ENCODE measurements at places on chromosomes 16 and 17.

- no peak for DNase-seq
Observed at GRCh38 chr17:70158180-70158579, 11.2 kb upstream of the KCNJ2 start.

GRCh38 chr17:9941305-9941704, 36.2 kb upstream of the RCVRN start:
- no peak for DNase-seq

DNA sequence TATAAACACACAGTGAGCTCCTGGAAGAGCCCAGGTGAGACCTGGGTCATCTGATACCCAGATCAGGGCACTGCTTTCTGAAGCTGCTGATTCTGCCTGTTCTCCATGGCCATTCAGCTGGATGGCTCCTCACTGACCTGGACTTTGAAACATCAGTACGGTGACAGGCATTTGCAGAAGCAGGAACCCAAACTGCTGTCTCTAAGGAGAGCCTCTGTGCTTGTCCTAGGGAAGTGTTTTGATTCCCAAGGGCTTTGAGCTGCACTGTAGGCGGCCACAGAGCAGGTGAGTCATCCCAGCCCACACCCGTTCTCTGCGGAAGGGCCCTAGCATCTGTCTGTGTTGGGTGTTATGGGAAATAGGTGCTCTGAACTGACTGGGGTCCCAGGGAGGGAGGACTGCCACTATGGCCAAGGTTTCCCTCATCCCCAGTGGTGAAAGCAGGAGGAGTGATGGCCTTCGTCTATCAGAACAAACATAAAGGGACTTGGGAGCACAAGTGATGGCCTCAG, 60.7 kb upstream of the ADCY9 start:
- no peak for DNase-seq

DNA sequence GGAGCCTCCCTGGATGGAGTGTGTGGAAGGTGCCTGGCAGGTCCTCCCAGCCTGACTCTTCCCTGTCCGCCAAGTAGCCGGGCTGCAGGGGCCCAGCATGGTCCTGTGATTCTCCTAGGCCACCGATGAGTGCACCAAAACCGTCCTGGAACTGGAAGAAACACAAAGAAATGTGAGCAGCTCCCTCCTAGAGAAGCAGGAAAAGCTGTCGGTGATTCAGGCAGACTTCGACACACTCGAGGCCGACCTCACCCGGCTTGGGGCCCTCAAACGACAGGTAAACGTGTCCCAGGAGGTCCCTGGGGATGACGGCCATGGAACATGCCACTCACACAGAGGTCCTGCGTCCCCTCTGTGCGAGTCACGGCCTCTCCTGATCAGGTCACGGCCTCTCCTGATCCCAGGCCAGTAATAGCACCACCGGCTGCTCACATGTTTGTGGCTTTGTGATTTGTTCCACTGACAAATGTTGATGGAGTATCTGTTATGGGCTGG, 4.2 kb upstream of the GAA start:
- no peak for DNase-seq

- DNase-seq: no peak
Observed at GRCh38 chr17:62796291-62796690, 11.8 kb downstream of the MARCHF10 start.

- no peak for DNase-seq
Observed at GRCh38 chr17:41868568-41868967, 3.3 kb upstream of the KLHL11 start.

DNA sequence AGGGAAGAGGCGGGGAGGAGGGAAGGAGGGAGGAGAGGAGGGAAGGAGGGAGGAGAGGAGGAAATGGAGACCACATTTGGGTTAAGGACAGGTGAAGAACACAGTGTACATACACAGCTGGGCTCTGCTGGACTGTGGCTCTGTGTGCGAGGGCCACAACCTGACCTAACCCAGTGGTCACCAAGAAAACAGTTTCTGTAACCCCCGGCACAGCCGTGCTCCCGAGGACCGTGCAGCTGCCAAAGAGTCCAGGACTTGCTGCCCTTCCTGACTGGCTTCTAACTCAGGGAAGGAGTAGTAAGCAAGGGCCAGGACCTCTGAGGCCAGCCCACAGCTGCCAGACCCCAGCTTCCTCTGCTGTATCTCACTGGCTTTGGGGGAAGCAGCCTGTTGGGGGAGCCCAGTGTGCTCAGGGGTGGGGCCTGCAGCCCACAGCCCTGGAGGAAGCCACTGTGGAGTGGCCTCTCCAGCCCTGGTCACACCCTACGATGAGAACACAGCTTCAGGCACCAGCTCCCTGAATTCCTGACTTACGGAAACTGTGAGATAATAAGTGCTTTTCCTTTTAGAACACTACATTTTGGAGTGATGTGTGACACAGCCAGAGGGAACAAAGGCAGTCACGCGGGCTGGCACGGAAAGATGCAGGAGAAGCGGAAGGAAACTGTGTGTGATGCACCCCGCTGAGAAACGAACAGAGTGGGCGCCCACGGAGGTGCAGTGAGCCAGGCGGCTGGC, 32.3 kb downstream of the SLC7A5 start:
- DNase-seq: no peak

GRCh38 chr17:539766-540165, 174.9 kb downstream of the VPS53 start:
- no peak for DNase-seq

DNA sequence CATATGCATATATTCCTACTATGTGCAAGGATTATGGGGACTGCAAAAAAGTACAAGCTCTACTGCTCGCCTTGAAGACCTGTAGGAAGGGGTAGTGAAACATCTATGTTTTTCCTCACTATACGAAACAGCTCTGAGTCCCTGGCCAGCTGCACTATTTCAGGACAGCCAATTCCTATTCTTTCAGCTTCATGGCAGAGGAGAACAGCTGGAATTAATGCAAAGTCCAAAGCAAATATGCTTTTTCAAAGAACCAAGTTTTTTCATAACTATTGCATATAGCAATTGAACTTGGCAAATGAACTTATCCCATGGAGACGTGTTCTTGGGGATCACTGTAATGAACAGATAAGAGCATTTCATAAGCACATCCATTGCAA, 122.3 kb downstream of the SPACA3 start:
- DNase-seq: no peak

GRCh38 chr17:79039171-79039570, 15.2 kb downstream of the C1QTNF1 start:
- no peak for DNase-seq

- no peak for DNase-seq
Observed at GRCh38 chr17:11901931-11902330, 95.3 kb downstream of the ZNF18 start.

DNA sequence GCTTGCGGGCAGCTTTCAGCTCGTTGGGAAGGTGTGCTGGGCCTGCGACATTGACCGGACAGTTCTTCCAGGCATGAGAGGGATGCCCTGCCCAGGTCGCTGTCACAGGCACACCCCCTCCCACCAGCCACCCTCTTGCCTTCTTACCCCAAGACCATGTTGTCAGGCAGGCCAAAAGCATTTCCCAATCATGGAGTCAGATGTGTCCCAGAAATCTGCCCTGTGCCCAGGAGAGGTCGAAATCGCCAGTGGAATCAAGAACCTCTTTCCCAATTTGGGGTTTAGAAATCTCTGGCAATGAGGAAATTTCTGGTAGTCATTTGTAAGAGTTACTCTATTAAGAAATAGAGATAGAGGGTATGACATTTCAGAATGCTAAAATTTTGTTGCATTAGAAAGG, 177.1 kb downstream of the RAB11FIP4 start:
- DNase-seq: no peak

GRCh38 chr16:28876973-28877654, 1.2 kb upstream of the ATP2A1 start:
- no peak for DNase-seq

DNA sequence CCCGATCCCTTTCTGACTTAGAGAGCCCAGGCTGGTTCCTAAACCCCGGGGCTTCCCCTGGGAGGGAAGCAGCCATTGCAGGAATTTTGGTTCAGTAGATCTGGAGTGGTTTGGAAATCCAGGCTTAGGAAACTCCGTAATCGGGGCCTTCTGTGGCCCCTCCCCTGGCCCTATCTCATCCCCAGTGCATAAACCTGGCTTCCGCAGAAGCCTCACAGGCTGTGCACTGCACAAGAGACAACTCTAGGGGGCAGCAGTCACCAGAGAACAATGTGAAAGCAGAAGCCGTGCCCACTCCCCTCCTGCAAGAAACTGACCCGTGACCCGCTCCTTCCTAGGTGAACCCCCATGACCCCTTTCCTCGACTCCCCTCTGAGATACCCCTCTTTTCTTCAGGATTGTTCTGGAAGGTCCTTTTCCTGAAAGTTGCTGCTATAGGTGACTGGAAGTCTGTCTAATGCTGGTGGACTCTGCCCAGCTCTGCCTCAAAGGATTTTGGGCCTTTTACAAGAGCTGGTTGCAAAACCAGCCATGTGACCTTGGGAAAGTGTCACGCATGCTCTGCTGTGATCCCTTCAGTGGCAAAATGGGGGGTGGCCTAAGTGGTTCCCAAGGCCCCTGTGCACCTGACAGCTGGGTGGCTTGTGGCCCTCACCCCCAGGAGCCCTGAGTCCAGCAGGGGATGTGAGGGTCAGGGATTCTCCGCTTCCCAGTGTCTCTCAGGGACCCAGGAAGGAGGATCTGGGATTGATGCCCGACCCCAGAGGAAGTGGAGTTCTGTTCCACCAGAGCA, 14.4 kb downstream of the GUCY2D start:
- DNase-seq: no peak

DNA sequence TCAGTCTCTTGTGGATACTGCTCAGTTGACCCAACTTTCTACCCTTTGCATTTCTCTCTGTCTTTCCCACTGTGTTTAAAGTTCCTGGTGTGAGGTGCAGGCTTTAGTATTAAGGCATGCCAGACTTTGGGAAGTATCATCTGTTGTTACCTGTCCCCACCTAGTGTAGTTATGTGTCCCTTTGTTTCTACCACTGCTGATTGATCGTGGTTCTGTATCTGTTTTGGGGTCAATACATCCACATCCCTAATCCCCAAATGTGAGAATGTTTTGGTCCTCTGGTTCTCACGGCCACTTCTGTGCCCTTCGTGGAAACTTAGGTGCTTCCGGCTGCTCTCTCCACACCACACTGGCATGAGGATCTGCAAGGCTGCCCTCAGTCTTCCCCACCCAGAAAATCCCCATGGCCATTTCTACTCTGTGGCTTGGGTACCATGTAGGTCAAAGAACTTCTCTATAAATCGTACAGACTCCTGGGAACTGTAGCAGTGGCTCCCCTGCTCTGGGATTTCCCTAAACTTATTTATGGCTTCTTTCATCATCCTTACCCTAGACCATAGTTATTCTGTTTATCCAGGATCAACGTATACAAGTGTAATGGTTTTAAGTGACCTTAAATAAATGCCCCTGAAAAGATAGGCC, 443.2 kb downstream of the XYLT1 start:
- DNase-seq: no peak

GRCh38 chr16:50644245-50644644, 36.9 kb downstream of the SNX20 start:
- DNase-seq: no peak

- no peak for DNase-seq
Observed at GRCh38 chr17:44203731-44204440, 4.2 kb upstream of the ATXN7L3 start.

GRCh38 chr16:20904507-20905081, 4.0 kb downstream of the LYRM1 start:
- no peak for DNase-seq

DNA sequence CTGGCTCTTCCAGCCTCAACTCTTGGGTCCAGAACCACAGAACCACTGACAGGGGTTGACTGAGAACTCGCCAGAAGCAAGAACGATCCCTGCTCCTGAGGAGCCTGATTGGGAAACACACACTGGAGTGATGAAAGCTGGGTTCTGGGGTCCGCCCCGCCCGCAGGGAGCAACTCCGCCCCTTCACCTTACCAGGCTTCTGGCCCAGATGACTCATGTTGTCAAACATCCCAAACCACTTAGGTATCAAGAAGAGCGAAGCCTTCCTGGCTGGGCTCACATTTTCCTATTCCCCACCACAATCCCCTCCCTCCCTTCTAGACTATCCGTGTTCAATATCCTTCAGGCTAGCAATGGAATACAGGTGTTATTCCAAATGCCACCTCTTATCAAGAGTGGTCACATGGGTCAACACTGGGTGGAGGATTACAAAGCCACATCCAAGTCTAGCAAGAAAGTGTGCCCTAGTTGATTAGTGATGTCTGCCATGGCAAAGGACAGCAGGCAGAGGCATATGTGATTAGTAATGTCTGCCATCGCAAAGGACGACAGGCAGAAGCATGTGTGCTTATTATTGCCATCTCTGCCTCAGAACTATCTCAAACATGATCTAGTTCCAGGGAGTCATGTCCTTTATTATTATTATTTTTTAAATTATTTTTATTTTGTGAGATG, 70.5 kb downstream of the TIMM22 start:
- DNase-seq: no peak

GRCh38 chr17:81527591-81528383, at the start of gene FSCN2:
Gene FSCN2 (plus strand): TSS chr17:81528377. CDS start chr17:81528532, 155 bp downstream.
- no peak for DNase-seq

- no peak for DNase-seq
Observed at GRCh38 chr17:13030459-13031300, 12.9 kb upstream of the ELAC2 start.

- no peak for DNase-seq
Observed at GRCh38 chr17:80751946-80752581, 207.4 kb downstream of the RPTOR start.

GRCh38 chr16:2716948-2717347, 3.1 kb downstream of the PRSS27 start:
- DNase-seq: no peak

DNA sequence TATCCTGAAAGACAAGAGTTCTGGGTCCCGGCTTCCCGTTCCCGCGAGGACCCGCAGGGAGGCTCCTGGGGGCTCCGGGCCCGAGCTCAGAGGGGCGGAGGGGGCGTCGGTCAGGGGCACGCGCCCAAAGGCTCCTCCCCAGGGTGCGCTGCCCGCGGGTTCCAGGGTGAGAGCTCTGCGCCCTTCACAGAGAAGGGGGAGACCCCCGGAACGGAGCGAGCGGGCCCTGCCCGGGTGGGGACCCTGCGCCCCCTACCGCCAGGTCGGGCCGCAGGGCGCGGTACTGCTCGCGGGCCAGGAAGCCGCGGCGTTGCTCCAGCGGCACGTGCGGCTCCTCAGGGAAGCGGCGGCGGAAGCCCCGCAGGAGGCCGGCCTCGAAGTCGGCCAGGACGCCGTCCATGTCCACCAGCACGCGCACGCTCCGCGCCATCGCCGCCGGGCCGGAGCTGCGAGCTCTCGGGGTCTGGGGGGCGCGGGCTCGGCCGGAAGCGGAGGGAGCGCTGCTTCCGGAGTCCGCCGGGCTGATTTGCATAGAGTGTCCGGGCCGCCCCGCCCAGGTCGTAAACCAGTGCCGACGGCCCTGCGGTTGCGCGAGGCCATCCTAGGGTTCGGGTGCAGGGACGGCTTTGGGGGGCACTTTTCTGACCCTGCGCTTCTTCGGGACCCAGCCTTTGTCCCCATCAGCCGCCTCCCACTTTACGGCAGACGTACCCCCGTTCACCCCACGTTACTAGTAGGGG, at the start of gene NT5C:
TSS of gene NT5C (minus strand) at position 465 of the 740 bp plus-strand sequence. CDS start at position 430, 35 bp downstream.
- no peak for DNase-seq

Measured in stimulated activated CD8-positive, alpha-beta memory T cell treated with anti-CD3 and anti-CD28 coated beads, Interleukin-4, amount 100 ng/mL, for 1 hour (primary cell).